ENCODE measurements at places on chromosomes 3 and 15.
A peak's percentile ranks its signal among the peaks of the same experiment; 100 is the strongest.

GRCh38 chr3:190339130-190339529 lies 16.9 kb upstream of the CLDN1 start:
- DNase-seq, result no peak

GRCh38 chr15:100222349-100222715 lies 119.4 kb downstream of the ADAMTS17 start:
- no peak for DNase-seq

DNA sequence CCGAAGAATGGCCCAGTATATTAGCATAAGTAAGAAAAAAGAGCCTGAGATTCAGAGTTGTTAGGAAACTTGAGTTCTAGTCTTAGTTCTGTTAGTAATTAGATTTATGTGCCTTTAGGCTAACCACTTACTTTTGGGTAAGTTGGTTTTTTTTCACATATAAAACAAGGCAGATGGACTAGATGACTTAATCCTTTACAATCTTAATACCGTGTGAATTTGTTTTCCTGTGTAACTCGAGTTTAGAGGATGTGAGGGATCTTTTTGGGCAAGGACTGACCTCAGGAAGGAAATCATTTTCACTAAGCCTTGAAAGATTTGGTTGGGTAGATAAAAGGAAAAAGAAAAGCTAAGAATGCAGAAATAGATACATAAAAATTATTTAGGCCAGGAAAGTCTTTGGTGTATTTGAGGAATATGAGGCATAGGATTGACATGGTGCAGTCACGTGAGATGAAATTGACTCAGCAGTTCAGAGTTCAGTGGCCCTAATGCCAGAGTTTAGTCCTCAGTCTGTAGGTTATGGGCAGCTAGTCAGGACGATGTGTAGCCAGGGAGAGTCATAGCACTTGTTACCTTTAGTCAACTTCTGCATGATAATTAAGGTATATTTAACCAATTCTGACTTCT lies 34.6 kb downstream of the PAK2 start:
- DNase-seq, result no peak

GRCh38 chr3:177463863-177464262 lies 266.6 kb upstream of the TBL1XR1 start:
- DNase-seq, result no peak

GRCh38 chr15:50767332-50767861 lies 1.9 kb upstream of the SPPL2A start:
- DNase-seq, result no peak

DNA sequence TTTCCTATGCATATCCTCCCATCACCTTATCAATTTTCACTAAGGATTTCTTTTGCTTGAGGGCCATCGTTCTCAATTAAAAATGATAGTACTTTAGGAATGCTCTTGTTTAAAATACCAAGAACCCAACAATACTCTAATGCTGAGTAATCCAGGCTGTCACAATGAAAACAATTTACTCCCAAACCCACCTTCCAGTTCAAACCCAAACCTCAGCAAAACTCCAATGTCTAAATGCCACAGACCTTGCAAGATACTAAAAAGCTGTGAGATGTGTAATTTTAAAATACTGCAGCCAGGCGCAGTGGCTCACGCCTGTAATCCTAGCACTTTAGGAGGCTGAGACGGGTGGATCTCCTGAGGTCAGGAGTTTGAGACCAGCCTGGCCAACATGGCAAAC lies 889.8 kb downstream of the ROBO1 start:
- DNase-seq, result no peak

GRCh38 chr3:182886497-182886896 lies 93.2 kb downstream of the ATP11B start:
- no peak for DNase-seq

GRCh38 chr15:56176996-56177395 lies 66.7 kb downstream of the RFX7 start:
- peak; percentile 5 for DNase-seq

GRCh38 chr3:197216169-197216860 lies 82.1 kb downstream of the DLG1 start:
- DNase-seq, result no peak

All from ACHN (cell line).